Suprapubic skin (tissue), 4 donors: ENCODE measurements at places on chromosomes 2 and 18. TPM values are rescaled to one million over a fixed set of nuclear protein-coding genes. Genes with fewer than 3 reads are reported as not detected.

GRCh38 chr2:4291430-4291829 lies 588.1 kb downstream of the DCDC2C start:
- no peak for DNase-seq

- DNase-seq = peak; percentile 29
Observed at GRCh38 chr2:70987386-70987785, 7.3 kb downstream of the TEX261 start.

- DNase-seq = no peak
Observed at GRCh38 chr18:31688606-31689005, 4.2 kb upstream of the B4GALT6 start.

DNA sequence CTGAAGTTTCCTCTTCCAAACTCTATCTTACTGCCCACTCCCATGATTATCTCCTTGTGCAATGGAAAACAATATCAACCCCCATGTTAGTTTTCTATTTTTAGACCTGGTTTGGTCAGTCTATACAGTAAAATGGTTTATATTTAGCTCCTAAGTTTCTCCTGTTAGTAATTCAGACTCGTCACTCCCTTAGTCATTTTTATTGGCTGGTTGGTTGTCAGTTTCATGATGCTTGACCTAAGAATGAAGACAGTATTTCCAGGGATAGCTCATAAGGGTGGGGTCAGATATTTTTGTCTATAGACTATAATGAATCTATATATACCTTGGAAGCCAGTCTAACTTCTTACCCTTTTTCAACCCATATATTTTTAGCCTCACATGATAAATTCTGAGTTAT lies 61.4 kb upstream of the NEUROD1 start:
- DNase-seq = no peak

GRCh38 chr18:13017247-13017875 lies 26.2 kb downstream of the CEP192 start:
- no peak for DNase-seq

- no peak for DNase-seq
Observed at GRCh38 chr2:178392215-178392614, 58.8 kb downstream of the PRKRA start.

Gene NIF3L1
- total RNA-seq = 28.2 TPM

Gene G6PC2
- not detected for total RNA-seq

Gene ACVR2A
- 123 TPM for total RNA-seq

Gene CCDC141
- total RNA-seq = 0.08 TPM
